Esophagus squamous epithelium (tissue), 5 donors: ENCODE measurements at places on chromosomes 1 and 21.
A peak's percentile ranks its signal among the peaks of the same experiment; 100 is the strongest.

DNA sequence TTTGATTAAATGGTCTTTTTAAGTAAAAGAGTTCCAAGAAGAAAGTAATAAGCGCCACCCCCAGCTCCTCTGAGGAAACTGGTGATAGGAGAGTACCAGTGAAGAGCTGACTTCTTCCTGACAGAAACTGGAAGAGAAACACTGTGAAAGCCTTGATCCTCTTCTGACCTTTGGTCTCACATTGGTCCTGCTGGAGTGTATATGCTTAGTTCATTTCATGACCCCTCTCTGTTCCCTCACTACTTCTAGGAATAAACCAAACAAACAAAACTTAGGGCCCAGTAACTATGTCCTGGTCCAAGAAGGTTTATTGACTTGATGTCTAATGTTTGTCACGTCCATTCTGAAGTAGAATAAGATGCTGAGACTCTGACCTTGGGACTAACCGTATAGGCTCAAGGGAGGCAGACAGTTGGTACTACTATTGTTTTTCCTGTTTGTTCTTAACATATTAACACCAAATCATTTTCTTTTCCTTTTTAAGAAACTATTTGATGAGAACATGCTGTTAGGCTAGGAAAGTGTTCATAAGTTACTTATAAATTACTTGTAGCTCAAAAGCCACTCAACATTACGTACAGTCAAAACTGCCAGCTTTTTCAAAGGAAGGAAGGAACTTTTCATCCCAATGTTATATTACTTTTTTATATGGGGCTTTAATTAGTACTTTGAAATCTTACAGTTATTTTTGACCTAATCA lies 57.9 kb downstream of the MIER1 start:
- no peaks in the 10 kb centered on the region for H3K4me1 ChIP-seq
- H3K4me3 ChIP-seq: no peak overlapping the region
- no peaks in the 10 kb centered on the region for H3K36me3 ChIP-seq
- H3K27me3 ChIP-seq: no peaks in the 10 kb centered on the region

GRCh38 chr1:108057541-108057940 lies 92.6 kb upstream of the VAV3 start:
- H3K27ac ChIP-seq: no peak overlapping the region
- H3K36me3 ChIP-seq: no peaks in the 10 kb centered on the region
- H3K4me1 ChIP-seq: no peaks in the 10 kb centered on the region
- no peak for DNase-seq
- H3K4me3 ChIP-seq: no peak overlapping the region
- H3K27me3 ChIP-seq: no peaks in the 10 kb centered on the region

DNA sequence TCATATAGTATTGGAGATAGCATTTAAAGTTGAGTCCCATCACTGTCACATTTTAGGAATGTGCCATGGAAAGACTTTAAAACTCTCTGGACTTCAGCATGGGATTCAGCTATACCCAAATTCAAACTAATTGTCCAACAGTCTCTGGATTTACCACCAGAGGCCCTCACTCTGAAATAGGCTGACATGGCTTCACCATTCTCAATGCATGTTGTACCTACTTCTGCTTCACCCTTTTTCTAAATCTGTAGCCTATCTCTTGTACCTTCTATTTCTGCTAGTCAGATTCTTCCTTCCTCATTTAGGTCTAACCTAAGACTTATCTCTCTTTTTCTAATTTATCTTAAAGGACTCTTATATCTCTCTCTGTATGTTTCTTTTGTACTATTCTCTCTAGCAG lies 512.7 kb upstream of the ZRANB2 start:
- DNase-seq: no peak
- no peaks in the 10 kb centered on the region for H3K4me1 ChIP-seq
- H3K4me3 ChIP-seq: no peak overlapping the region
- no peak overlapping the region for H3K27ac ChIP-seq
- no peaks in the 10 kb centered on the region for H3K36me3 ChIP-seq
- no peaks in the 10 kb centered on the region for H3K27me3 ChIP-seq

DNA sequence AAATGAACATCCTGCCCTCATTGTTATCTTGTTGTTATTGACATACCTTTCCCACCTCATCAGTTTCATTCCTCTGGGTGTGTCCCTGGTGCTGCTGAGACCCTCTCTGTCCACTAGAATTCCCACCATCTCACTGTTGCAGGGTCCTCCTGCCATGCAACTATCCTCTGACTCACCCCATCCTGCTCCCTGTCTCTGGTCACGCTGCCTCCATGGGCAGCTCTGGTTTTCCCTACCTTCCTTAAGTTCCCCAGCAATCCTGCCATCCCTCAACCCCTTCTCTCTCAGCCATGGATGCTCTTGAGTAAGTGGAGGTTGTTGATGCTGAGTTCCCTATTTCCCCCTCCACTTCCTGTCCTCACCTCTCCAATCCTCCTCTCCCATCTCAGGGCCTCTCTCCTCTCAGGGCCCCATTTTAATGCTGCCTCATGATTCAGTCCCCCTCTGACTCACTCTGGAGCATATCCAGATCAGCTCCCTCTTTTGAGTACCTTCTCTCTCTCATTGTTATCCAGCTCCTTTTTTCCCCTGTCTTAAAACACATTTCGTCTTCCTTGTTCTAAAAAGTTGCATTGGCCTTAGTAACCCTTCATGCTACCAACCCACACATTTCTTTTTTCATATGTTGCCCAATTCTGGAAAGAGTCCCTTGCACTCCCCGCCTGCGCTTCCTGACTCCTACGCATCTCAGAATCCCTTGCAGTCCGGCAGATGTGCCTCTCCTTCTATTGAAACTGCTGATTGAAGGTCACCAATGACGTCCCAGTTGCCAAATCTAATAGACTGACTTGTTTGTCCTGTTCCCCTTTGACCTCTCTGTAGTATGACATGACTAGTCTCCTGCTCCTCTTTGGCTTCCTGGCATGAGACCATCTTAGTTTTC lies 92.0 kb downstream of the CNIH3 start:
- no peak for DNase-seq
- H3K36me3 ChIP-seq: no peaks in the 10 kb centered on the region
- no peak overlapping the region for H3K4me3 ChIP-seq
- H3K4me1 ChIP-seq: no peaks in the 10 kb centered on the region
- no peak overlapping the region for H3K27ac ChIP-seq

- H3K4me1 ChIP-seq: peaks cover 38% of the 10 kb centered on the region
- H3K27ac ChIP-seq: peak overlapping the region; percentile 47
- H3K4me3 ChIP-seq: no peak overlapping the region
- DNase-seq: no peak
Measured at GRCh38 chr1:27605796-27606707, 2.1 kb upstream of the AHDC1 start.

- DNase-seq: no peak
- no peak overlapping the region for H3K27ac ChIP-seq
- H3K27me3 ChIP-seq: no peaks in the 10 kb centered on the region
- H3K4me1 ChIP-seq: peaks cover 18% of the 10 kb centered on the region
- no peak overlapping the region for H3K4me3 ChIP-seq
Measured at GRCh38 chr1:7751174-7751573, 19.9 kb upstream of the VAMP3 start.

GRCh38 chr1:55050283-55050682 lies 10.9 kb downstream of the PCSK9 start:
- no peak overlapping the region for H3K27ac ChIP-seq
- DNase-seq: no peak
- H3K4me3 ChIP-seq: no peak overlapping the region
- no peaks in the 10 kb centered on the region for H3K4me1 ChIP-seq

DNA sequence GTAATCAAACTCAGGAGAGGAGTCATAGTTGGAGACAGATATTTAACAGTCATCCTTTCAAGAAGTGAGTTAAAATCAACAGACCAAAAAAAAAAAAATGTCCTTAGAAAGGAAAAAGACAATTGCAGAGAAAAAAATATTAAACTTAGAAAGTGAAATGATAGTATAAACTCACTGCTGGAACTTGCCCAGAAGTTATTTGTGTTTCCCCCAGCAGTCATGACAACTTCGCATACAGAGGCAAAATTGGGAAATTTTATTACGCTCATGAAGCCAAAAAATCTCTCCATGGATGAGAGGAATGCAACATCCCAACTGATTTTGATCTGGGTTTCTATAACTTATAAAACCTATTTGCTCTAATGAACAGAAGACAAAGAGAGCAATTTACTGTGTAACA lies 198.2 kb downstream of the LRRC7 start:
- DNase-seq: no peak
- H3K27me3 ChIP-seq: no peaks in the 10 kb centered on the region
- no peak overlapping the region for H3K27ac ChIP-seq
- no peaks in the 10 kb centered on the region for H3K36me3 ChIP-seq

DNA sequence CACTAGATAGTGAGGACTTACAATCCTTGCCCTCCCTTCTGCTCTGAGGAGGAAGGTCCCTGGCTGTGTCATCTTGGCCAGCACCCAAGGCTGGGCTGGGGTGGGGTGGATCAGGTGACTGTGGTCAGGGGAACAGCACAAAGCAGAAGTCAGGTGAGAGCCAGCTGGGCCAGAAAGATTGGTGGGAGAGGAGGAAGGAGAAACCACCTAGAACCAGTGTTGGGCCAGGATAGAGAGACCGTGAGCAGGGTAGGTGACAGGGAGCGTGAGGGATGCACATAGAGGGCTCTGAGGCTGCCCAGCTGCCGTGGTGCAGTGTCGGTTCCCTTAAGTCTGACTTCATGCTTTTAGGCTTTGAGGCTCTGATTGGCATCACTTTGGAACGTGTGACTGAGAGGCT lies 22.7 kb downstream of the NCF2 start:
- no peak overlapping the region for H3K27ac ChIP-seq
- no peaks in the 10 kb centered on the region for H3K36me3 ChIP-seq
- H3K4me3 ChIP-seq: no peak overlapping the region
- DNase-seq: no peak

GRCh38 chr1:79497193-79497773 lies 490.8 kb upstream of the ADGRL4 start:
- H3K4me1 ChIP-seq: no peaks in the 10 kb centered on the region
- no peak overlapping the region for H3K4me3 ChIP-seq
- DNase-seq: no peak
- H3K27ac ChIP-seq: no peak overlapping the region

DNA sequence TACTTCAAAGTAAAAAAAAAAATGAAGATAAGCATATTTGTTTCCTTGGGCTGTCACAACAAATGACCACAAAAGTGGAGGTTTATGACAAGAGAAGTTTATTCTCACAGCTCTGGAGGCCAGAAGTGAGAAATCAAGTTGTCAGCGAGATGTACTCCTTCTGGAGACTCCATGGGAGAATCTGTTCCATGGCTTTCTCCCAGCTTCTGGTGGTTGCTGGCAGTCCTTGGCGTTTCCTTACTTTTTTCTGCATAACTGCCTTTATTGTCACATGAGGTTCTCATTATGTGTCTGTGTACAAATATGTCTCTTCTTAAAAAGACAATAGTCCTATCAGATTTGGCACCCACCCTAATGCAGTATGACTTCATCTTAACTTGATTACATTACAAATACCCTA lies 398.3 kb downstream of the KCNT2 start:
- H3K27ac ChIP-seq: no peak overlapping the region
- no peak overlapping the region for H3K4me3 ChIP-seq
- no peaks in the 10 kb centered on the region for H3K27me3 ChIP-seq
- no peaks in the 10 kb centered on the region for H3K36me3 ChIP-seq

GRCh38 chr1:16068356-16069270 lies 4.8 kb downstream of the FAM131C start:
- H3K4me1 ChIP-seq: peaks cover 7% of the 10 kb centered on the region
- no peaks in the 10 kb centered on the region for H3K36me3 ChIP-seq
- no peaks in the 10 kb centered on the region for H3K27me3 ChIP-seq
- DNase-seq: no peak

- DNase-seq: no peak
- no peak overlapping the region for H3K4me3 ChIP-seq
- H3K36me3 ChIP-seq: no peaks in the 10 kb centered on the region
- no peaks in the 10 kb centered on the region for H3K27me3 ChIP-seq
Measured at GRCh38 chr1:162329826-162330225, 46.8 kb downstream of the SPATA46 start.

GRCh38 chr1:58939146-58939545 lies 155.3 kb upstream of the JUN start:
- H3K27ac ChIP-seq: no peak overlapping the region
- H3K36me3 ChIP-seq: no peaks in the 10 kb centered on the region
- DNase-seq: no peak
- no peak overlapping the region for H3K4me3 ChIP-seq

DNA sequence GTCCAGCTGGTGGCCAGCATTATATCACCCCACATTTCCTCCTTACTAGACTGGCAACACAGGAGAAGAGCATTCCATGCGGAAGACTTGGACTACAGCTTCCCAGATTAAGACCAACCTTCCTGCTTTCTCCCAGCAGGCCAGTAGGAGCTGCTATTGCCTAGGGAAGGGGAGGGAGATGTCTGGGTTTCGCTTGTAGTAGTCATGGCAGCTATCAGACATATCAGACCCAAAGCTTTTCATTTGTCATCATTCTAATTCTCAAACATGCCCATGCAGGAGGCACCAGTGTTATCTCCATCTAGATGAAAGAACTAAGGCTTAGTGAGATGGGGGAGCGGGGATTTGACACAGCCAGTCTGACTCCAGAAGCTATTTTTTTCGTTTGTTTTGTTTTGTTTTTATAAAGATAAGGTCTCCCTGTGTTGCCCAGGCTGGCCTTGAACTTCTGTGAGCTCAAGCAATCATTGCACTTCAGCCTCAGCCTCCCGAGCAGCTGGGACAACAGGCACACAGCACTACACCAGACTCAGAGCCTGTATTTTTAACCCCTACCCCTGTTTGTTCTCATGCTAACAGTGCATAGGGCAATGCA lies 4.5 kb downstream of the PLA2G2A start:
- no peaks in the 10 kb centered on the region for H3K27me3 ChIP-seq
- H3K27ac ChIP-seq: no peak overlapping the region
- DNase-seq: no peak
- H3K36me3 ChIP-seq: no peaks in the 10 kb centered on the region
- H3K4me3 ChIP-seq: no peak overlapping the region

DNA sequence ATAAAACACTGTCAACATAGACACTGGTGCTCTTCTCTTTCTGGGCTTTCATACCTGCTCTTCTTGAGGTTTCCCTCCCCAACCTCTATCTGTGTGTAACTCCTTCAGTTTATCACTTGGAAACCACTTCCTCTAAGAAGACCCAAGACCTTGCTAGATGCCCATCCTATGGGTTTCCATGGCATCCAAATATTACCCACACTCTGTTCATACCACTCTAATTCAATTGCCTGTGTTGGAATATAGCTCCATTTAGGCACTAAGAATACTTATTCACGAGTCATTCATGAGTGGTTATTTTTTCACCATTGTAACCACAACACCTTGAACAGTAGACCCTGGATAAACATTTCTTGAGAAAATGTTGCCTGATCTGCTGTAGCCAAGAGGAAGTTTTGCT lies 231.1 kb upstream of the SGIP1 start:
- no peaks in the 10 kb centered on the region for H3K36me3 ChIP-seq
- H3K27ac ChIP-seq: no peak overlapping the region
- H3K27me3 ChIP-seq: no peaks in the 10 kb centered on the region
- no peak for DNase-seq
- H3K4me3 ChIP-seq: no peak overlapping the region

GRCh38 chr1:52334906-52335528 lies 31.0 kb downstream of the CC2D1B start:
- H3K27me3 ChIP-seq: no peaks in the 10 kb centered on the region
- no peak for DNase-seq
- no peak overlapping the region for H3K4me3 ChIP-seq
- H3K27ac ChIP-seq: no peak overlapping the region

- DNase-seq: no peak
- no peaks in the 10 kb centered on the region for H3K27me3 ChIP-seq
- H3K36me3 ChIP-seq: no peaks in the 10 kb centered on the region
- H3K4me3 ChIP-seq: no peak overlapping the region
Measured at GRCh38 chr1:110316735-110317134, 22.4 kb upstream of the RBM15 start.
